ENCODE measurements at places on chromosomes 12 and 14.

- no peak for DNase-seq
These were observed 377.1 kb upstream of the FAR2 start for GRCh38 chr12:28771968-28772367.

DNA sequence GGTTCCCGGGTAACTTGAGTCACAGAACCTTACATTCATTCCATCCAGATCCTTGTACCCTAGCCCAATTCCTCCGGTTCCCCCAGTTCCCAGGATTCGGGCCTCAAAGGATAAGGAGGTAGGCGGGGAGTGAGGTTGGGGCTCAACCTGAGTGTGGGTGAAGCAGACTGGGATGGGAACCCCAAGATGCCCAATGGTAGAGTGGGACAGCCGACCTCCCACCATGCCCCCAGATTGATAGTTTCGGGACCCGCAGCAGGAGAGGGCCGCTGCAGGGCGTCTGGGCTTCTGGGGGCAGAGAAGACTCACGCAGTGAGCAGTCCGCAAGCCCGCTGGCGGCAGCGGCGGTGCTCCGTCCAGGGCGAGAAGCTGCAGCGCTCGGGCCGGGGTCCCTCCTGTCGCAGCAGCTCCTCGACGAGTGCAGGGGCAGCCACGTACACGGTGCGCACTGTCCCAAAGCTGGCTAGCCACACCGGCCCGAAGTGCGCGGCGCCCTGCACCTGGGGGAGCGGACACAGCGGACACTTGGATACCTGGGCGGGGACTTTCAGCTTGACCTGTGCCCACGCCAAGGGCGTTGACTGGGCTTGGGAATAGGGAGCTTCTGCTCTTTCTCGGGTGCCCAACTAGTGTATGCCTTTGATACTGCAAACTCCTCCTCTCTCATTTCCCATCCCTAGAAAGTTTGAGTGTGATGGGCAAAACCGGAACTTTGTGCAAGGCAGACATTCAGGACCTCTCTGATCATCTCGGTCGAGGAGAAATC lies 997 bp downstream of the CYP27B1 start:
- no peak for DNase-seq

- DNase-seq: no peak
These were observed 197.3 kb upstream of the SFSWAP start for GRCh38 chr12:131513606-131514005.

DNA sequence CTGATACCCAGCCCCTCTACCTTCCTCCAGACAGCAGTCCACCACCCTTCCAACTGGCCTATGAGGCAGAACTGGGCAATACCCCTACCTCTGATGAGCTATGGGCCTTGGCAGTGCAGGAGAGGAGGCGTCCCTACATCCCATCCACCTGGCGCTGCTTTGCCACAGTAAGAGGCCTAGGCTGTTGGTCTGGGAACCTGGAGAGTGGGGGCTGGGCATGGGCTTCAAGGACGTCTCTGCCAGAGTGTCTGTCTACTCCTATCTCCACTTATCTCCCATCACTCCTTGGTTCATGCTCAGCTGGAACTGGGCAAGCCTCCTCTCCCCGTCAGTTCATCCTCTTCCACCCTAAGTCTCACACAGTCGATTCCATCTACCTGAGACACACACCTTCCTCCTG lies 6.5 kb downstream of the AMHR2 start:
- DNase-seq: no peak

- DNase-seq: peak; percentile 83
These were observed 33.9 kb upstream of the CDK17 start for GRCh38 chr12:96434107-96434506.

DNA sequence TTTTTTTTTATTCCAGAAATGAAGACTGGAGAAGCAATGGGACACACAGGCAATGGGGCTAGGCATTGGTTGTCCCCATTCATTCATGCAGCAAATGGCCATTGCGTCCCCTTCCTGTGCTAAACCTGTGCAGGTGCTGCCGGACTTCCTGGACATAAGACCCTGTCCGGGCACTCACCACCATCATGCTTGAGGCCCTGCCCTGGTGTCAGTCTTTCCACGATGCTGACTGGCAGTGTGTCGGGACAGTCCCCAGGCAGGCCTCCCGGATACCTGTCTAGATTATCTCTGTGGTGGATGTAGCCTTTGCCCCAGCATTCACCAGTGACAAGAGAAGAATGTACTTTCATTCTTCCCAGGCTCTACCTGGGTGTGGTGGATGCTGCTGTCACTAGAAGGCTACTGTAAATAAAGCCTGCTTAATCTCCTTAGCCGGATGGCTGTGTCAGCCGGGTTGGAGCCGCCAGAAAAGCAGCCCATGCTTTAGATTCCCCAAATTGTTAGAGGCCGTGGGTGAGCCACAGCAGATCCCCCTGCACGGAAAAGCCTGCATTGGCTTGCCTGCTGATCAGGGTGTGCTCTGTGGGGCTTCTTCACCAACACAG lies 94.5 kb upstream of the PARP11 start:
- no peak for DNase-seq

DNA sequence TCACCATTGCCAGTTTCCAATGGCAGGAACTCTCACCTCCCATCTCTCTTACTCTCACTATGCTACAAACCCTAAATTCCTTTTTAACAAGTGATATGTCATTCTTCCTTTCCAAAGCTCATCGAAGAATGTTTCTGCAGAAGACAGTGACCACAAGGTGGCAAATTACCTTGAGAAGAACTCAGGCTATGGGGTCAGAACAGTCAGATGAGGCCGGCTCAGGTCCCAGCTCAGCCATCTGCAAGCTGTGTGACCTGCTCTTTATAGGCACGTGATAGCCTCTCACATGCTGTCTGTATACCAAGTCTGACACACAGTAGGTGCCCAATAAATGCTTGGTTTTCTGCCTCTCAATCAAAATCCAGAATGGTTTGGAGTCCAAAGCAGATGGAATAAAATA lies 80.7 kb downstream of the FOXN3 start:
- no peak for DNase-seq

- DNase-seq: no peak
These were observed 9.6 kb downstream of the BICDL1 start for GRCh38 chr12:119998471-119999245.

DNA sequence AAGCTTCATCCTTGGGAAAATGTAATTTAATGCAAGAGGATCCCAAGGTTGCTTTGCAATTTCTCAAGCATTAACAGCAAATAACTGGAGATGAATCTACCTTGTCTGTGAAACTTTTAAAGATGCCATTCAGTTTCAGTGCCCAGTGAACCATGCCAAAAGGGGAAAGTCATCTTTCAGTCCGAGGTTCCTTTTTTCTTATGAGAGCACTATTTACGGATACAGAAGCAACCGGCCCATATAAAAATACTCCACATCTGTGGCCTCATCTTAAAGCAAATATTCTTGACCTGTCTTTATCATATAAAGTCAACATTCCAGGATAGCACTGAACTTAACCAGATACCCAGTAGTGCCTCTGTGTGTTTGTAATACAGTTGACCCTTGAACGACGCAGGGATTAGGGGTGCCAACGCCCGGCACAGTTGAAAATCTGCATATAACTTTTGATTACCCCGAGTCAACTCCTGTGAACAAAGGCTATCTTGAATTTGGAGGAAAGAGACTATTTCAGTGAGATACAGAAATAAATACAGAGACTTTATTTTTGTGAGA lies 209.4 kb downstream of the PCNX1 start:
- no peak for DNase-seq

GRCh38 chr14:105090493-105091053 lies 25.3 kb upstream of the GPR132 start:
- no peak for DNase-seq

DNA sequence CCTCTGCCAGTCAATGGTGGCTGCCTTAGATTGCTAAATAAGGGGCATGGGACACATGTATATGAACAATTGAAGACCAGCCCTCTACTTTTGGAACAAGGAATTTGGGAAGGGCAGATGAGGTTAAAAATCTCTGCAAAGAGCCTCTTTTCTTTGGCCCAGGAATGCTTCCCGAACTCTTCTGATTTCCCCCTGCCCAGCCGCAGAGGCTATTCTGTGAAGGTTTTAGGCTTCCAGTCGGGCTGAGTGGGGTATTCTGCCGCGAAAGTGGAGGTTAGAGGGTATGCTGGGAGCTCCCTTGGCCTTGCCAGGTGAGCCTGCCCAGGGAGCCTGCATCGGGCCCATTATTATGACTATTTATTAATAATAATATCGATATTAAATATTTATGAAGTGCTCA lies 1.2 kb downstream of the POU6F1 start:
- no peak for DNase-seq

GRCh38 chr12:26648584-26648983 lies 184.4 kb downstream of the ITPR2 start:
- DNase-seq: no peak

- DNase-seq: no peak
These were observed 357.4 kb downstream of the ATP23 start for GRCh38 chr12:58298803-58299202.

DNA sequence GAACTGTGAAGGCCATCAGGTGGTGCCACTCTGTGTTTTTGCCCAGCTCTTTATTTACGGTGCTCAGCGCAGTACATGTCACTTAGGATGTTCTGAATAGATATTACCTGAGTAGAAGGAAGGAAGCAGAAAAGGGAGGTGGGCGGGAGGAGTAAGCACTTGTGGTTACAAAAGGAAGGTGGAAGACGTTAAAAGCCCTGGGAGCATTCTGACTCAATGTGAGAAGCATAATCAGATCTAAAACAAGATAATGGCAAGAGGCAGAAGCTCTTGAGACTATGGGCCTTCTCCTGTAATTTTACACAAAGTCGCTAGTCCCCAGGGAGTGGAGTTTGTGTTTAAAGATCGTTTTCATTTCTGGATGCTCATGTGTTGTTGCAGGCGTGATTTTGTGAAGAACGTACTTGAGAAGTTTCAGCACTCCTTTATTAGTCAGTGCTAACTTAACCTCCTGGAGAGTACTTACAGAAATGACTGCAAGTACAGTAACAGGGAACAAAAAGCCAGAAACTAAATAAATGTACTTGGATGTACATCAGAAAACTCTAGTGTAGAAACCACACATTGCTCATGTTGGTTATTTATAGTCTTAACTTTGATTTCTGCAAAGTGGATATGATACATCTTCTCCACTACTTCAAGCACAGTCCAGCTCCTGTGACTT lies 1523.5 kb downstream of the AACS start:
- no peak for DNase-seq

DNA sequence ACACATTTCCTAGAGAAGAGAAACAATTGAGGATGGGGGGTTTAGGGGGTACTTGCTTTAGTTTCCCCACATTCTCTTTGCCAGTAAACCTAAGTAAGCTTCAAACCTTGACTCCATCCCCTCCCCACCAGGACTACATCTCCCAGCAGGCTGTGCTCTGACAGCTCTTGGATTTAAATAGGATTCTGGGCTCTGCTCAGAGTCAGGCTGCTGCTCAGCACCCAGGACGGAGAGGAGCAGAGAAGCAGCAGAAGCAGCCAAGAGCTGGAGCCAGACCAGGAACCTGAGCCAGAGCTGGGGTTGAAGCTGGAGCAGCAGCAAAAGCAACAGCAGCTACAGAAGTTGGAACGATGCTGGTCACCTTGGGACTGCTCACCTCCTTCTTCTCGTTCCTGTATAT lies 20.6 kb downstream of the RDH12 start:
- DNase-seq: no peak

GRCh38 chr12:8644345-8645248 lies 18.0 kb downstream of the MFAP5 start:
- DNase-seq: no peak

DNA sequence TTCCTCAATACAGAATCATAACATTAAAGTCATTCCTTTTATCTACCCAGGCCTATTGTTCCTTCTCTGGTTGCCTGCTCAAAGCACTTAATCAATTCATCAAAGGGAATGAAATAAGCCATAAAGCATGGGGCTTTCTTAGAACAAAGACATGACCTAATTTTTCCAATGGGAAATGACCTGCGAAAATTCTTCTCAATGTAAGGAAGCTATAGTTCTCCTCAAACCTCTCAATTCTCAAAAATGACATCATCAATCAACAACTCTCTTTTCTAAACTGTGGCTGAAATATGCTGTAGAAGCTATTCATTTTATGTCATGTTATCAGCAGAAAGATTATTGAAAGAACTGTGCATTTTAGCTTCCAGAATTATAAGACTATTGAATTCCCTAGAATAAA lies 116.0 kb upstream of the PTPRR start:
- DNase-seq: no peak

GRCh38 chr12:94427501-94428381 lies 31.9 kb downstream of the CEP83 start:
- peak; percentile 20 for DNase-seq

GRCh38 chr12:63787306-63787705 lies 7.6 kb downstream of the RXYLT1 start:
- no peak for DNase-seq

DNA sequence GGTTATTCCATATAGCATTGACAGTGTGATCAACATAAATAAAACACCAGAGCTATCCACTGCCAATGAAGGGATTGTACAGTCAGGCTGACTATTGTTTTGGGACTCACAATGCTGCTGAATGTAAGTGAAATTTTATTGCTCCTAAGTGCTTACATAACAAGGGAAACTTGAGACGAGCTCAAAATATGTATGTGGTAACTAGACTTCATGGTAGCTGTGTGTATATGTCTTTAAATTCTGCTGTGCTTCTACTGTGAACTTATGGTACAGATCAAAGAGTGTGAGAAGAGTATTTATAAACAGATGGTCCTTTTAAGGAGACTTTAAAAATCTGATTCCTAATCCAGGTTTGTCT lies 6.9 kb downstream of the FLRT2 start:
- no peak for DNase-seq

DNA sequence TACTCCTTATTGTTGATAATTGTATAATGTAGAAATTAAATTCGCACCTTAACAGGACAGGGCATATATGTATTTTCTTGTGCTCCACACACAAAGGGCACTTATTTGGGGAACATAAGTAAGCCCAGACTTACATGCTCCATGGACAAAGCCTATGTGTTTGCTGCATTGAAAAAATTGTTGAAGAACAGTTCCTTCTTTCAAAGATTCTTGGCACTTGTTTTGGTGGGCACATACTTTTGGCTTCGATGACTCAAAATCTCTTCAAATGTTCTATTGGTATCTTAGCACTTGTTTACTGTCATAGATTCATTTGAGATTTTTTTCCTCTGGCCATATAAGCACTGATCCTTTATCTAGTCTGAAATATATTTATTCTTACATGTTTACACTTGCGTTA lies 1.4 kb upstream of the MAP4K5 start:
- DNase-seq: no peak

GRCh38 chr14:95502381-95502950 lies 14.0 kb downstream of the SYNE3 start:
- DNase-seq: no peak

- DNase-seq: peak; percentile 18
These were observed 520 bp upstream of the MON2 start for GRCh38 chr12:62466018-62466593.

DNA sequence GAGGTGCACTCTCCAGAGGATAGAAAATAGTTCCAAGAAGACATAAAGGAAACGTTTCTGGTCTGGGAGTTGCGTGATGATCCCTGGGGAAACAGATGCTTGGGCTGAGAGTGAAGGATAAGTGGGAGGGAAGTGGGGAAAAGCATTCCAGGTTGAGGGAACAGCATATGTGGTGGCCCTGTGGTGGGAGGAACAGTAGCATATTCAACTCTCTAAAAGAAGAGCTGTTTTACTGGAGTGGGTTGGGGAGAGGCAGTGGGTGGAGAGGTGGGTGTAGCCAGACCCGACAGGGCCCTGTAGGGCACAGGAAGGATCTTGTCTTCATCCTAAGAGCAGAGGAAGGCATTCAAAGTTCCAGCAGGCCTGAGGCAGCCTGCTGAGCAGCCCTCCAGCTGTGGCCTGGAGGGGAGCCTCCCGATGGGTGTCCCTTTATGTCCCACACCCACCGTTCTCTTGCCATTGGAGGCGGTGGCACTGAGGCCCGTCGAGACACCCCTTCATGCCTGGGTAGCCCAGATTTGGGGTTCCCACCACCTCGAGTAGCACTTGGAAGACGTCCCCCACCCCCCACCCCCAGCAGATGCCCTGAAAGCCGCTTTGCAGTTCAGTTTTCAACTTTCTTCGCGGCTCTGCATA lies 310.5 kb upstream of the FKBP4 start:
- no peak for DNase-seq

Data from brain pericyte (primary cell).